Right ventricle myocardium superior (tissue), 1 donor: ENCODE measurements at places on chromosomes 16 and 17.

- DNase-seq = peak; percentile 48
Measured at GRCh38 chr17:20009302-20010098, at the start of gene SPECC1. Gene SPECC1 (plus strand): TSS chr17:20009359. CDS start chr17:20096652, 87,293 bp downstream.

- no peak for DNase-seq
Measured at GRCh38 chr16:1794908-1795666, 1.6 kb upstream of the IGFALS start.

DNA sequence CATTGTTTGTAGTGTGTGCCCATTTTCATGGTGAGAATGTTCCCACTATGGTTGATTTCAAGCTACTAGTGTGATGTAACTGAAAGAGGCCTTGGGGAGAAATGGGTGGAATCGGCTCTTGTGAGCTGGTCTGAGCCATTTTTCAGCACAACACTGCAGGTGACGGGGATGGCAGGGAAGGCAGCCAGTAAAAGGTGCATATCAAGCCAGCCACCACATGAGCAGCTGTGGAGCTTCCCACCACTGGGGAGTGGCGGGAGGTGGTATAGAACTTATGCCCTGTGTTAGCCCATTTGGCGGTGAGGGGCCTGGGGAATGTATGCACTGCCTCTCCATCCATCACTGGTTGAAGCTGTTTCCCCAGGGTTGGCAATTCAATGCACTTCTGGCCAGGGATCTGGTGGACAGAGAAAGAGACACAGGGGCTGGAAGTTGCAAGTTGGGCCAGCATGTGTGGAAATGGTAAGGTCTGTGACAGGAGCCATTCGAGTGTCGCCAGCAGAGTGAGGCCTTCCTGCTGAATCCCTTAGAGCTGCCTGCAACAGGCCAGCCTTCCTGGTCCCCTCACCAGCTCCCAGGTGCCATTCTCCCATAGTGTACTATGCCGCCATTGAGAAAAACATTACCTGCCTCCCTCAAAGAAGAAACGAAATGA is 31.7 kb upstream of the BRD7 start:
- no peak for DNase-seq

DNA sequence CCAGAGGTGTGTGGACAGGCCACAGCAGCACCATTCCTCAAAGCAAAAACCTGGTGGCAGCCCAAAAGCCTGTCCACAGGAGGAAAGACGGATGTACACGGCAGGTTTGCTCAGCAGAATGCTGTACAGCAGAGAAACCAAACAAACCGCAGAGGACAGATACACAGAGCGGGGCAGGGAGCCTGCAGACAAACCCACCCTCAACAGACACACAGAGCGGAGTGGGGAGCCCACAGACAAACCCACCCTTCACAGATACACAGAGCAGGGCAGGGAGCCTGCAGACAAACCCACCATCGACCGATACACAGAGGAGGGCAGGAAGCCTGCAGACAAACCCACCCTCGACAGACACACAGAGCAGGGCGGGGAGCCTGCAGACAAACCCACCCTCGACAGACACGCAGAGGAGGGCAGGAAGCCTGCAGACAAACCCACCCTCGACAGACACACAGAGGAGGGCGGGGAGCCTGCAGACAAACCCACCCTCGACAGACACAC is 53.0 kb upstream of the METRNL start:
- DNase-seq = no peak

DNA sequence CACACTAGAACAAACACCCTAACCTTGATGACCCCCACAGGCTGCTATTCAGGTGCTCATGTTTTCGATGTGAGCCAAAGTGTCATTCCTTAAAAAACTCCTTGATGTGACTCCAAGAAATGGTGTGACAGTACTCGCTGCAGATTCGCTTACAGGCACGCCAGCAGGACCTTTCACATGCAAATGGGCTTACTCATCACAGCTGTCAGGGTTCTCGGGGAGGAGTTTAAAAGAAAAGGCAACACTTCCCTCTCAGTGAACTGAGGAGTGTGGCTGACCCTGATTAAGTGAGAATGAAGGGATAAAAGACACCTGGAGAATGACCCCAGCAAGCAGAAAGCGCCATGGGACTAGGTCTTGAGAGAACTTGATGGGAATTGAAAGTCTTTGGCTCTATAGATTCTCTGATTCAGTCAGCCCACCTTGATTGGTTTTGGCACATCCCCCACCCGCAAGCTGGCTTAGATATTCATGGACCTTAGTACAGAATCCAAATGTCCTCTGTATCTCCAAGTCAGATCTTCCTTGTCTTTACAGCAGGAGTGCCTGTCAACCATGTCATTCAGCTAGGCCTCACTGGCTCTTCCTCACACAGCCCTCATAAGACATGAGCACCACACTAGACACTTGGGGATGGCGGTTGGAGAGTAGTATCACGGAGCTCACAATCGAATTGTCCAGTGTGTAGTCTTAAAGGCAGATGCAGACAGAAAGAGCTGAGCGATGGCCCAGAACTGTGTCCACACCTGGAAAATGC is 82.6 kb downstream of the HIC1 start:
- no peak for DNase-seq

DNA sequence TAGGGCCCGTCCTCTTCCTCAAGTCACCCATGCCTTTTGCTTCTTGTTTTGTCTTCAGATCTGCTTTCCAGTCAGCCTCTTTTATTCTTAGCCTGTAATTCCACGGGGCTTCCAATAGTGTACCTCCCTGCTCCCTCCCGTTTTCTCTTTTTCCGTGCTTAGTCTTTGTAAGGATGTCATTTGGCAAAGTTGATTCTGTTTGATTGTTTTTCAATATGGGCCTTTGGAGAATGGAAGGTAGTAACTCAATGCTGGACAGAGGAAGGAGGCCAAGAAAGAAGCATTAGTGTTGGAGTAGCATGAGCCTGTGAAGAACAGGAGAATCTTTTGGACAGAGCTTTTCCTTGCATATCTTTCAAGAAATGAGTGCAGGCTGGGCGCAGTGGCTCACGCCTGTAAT is 6.5 kb downstream of the WWP2 start:
- no peak for DNase-seq

DNA sequence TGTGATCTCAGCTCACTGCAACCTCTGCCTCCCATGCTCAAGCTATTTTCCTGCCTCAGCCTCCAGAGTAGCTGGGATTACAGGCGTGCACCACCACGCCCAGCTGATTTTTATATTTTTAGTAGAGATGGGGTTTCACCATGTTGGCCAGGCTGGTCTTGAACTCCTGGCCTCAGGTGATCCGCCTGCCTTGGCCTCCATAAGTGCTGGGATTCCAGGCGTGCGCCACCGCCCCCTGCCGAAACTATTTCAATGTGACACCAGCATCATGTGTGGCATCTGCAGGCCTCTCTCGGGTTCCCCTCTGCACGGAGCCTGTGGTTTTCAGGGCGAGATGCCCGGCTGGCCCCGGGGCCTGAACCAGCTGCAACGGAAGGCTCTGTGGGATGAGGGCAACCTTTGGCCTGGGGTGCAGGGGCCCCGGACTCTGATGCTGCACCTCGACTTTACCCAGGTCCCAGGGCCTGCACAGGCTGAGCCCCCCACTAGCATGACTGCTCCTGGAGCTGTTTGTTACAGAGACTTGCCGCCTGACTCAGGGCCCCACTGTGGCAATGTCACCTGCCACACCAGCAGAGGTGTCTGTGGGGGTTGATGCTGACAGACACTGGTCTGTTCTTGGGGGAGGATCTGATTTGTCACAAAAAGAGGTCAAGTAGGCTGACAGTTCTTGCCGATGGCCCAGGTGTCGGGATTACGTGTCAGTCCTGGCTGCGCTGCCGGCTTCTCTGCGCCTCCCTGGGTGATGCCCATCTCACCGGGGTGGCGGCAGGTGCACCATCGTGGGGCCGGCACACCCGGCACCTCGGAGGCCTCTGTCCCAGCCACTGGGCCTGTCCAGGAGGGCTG is 8.6 kb upstream of the TEX19 start:
- peak; percentile 49 for DNase-seq

DNA sequence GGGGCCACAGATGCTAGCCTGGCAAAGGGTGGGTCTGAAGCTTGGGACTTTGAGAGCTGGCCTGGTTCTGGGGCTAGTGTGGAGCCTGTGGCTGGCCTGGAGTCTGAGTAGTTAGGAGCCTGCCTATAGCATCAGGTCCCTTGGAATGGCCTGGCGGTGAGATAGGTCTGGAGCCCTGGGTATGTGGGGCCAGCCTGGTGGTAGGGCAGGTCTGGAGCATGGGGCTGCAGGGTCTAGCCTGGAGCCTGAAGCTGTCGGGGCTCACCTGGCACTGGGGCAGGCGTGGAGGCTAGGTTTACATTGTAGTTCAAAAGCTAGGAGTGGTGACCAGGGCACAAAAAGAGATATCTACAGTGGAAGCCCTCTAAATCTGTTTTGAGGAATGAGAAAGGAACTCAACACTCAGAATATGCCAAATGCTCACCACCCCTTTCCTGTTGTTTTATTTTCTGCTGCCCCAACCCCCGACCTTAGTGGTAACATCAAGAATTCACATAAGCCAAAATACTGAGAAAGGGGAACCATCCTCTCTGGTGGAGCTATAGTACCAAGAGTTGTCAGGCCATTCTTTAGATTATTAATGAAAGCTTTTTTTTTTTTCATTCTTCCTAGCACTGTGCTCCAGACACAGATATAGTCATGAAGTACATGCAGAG is 100.3 kb downstream of the TANC2 start:
- no peak for DNase-seq
